Calu3 (cell line): ENCODE measurements at places on chromosomes 2 and 18. TPM values are rescaled to one million over a fixed set of nuclear protein-coding genes. Genes with fewer than 3 reads are reported as not detected.

DNA sequence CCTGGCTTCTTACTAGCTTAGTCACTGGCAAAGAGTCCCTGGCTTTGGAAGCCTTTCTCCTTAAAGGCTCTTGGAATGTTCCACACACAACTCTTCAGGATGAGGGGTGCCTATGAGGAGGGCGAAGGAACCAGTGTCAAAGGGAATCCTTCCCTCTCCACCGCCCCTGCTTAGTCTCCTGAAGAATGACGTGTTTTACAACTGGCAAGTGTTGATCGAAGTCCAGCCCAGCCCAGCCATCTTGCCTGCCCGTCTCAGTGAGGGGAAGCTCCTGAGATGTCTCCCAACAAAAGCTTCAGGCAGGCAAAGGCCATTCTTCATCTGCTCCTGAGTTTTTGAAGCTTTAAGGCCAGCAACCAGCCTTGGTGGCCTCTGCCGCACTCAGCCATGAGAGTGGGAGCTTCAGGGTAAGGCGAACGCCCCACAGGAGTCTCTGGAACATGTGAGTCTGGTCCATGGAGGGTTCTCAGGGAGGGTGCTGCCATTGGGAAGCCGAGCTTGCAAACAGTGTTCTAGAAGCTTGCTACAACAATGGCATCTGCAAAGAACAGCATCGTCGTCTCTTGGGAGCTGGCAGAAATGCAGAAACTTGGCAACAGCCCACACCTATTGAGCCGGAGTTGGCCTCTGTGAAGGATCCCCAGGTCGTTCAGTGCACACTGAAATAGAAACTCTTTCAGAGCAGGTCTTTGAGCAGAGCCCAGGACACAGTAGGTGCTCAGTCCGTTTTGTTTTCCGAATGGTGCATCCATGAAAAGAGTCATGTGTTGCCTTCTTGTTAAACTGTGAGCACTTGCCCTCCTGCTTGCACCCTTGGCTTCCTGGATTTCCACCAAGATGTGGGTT, 220.7 kb downstream of the SEPTIN10 start:
- DNase-seq: no peak

DNA sequence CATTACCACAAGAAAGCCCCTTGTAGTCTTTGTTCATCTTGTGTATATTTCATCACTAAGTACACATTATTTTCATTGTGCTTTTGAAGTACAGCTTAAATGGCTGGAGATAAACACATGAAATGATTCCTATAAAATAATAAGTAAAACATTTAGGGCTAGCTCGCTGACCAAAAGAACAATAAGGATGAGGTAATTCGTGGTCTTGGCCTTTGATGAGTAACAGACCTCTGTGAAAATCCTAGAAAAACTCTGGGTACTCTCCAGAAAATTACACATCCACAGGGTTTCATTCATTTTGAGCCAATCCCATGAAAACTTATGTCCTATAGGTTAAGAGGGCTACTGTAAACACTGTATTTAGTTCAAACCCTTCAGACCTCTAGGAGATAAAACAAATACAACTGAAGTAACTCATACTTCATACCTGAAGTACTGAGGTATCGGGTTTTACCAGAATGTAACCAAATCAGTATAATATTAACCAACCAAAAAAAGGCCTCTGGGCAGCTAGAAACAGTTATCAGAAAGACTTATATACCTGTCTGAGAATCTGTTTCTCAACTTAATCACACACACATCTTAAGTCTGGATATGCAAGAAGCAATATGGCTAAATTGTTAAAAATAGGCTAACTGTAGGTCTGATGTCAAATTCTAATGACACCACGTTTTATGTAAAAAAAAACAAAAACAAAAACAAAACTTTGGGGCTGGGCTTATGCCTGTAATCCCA, 31.0 kb downstream of the CFAP36 start:
- DNase-seq: no peak

UNC80 gene
- total RNA-seq: not detected in 2 replicates

TRIB2 gene
- 6.2 and 6.4 TPM in 2 replicates for total RNA-seq

DNA sequence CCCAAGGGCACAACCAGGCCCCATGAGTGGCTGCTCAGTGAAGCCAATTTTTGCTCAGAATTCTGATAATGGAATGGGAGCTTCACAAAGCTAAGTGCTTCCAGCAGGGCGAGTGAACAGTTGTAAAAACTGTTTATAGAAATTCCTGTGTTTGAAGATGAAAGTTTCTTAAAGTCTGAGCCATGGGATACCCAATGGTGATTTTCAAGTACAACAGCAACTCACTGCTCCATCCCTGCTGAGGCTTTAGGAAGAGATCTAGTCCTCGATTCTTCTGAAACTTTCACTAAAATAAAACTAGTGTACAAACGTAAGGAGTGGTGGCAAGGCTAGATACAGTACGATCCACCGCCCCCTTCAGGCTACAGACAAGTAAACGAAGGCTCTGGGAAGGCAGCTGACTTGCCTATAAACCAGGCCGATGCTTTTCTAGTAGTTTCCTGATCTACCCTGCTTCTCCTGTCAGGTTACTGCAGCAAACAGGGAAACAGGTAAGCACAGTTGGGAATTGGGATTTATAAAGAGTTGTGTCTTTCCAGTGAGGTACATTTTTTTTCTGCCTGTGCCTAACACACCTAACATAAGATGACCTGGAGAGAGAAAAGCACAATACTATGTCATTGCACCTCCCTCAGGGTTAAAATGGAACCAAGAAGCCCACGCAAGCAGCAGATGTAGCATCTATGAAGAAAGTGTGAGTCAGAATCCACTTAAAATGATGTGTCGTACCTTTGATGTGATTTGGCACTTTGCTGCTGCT, 108.7 kb downstream of the UXS1 start:
- DNase-seq: peak; percentile 43

DNA sequence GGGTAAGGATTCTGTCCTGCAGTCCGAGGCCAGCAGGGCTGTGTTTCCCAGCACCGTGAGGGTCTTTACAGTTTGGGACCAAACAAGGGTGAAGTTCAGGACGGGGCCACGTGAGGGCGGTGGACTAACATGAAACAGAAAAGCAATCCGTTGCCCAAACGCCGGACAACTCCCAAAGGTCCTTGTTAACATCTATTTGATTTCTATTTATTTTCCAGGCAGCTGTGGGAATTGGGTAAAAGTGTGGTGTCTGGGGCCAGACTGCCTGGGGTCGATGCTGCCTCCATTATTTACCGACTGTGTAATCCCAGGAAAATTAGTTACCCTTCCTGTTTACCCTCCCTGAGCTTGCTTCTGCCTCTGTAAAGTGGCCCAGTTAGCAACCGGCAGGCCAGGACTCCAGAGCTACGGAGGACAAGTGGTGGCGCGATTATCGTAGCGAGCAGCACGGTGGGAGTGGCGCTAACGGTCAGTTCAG, 66.3 kb upstream of the TCF7L1 start:
- DNase-seq: peak; percentile 79

- no peak for DNase-seq
Measured at GRCh38 chr18:28175930-28176697, 816 bp downstream of the CDH2 start.

DTNA gene
- 9.0 and 10.9 TPM in 2 replicates for total RNA-seq

DNA sequence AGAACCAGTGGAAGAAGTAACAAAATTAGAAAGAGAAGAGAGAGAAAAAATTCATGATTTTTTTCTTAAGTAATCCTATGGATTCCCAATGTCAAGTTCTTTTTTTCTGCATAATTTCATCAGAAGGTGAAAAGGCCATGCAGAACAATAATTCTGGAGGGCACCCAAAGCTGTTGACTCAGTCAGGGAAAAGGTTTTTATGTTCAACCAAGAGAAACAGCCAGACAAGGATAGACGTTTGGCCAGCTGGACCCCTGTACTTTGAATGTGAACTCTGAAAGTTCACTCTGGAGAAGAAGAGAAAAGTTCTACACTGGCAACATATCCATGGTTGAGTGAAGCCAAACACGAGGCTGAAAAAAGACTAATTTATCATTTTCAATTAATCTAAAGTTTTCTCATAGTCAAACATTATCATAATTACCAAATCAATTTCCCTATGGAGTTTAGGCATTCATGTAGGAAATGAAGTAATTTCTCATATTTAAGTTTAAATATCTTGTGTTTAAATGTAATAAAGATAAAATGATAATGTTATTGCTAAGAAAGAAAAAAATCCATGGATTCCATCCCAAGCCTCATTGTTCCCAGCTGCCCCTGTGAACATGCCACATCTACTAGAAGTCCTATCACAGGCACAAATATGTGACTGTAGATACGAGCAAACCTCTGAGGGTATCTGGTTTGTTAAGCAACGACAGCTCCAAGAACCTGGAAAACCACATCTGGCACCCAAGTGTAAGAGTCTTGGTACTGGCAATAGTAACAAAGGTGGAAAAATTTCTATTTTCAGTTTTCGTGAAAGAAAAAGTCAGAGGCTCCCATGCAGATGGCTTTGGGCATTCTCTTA, 742.7 kb upstream of the ACVR2A start:
- DNase-seq: no peak

APCDD1 gene
- total RNA-seq: 0.51 TPM in 1 of 2 replicates, not detected in the other

DNA sequence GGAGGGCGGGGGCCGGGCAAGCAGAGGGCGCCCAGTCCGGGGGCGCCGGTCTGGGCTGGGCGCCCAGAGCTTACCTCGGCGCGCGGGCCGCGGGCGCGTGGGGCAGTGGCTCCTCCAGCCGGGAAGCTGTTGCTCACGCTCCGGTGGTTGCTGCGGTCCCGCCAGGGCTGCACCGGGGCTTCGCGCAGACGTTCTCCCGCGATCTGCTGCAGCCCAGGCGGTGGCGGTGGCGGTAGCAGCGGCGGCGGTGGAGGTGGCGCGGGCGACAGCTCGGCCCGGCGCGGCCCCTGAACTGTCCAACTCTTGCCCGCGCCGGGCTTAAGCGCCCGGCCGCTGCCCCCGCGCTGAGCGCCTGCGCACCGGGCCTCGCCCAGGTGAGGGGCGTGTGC, 391 bp downstream of the ZNF385B start:
- peak; percentile 37 for DNase-seq

GRCh38 chr2:70448041-70448440, 105.6 kb downstream of the TGFA start:
- no peak for DNase-seq

- DNase-seq: peak; percentile 98
Measured at GRCh38 chr2:240586198-240586918, at the start of gene CAPN10. TSS of gene CAPN10 (plus strand) at chr2:240586734. CDS start at chr2:240586912, 178 bp downstream.

DIS3L2 gene
- total RNA-seq: 44.5 and 46.0 TPM in 2 replicates

DNA sequence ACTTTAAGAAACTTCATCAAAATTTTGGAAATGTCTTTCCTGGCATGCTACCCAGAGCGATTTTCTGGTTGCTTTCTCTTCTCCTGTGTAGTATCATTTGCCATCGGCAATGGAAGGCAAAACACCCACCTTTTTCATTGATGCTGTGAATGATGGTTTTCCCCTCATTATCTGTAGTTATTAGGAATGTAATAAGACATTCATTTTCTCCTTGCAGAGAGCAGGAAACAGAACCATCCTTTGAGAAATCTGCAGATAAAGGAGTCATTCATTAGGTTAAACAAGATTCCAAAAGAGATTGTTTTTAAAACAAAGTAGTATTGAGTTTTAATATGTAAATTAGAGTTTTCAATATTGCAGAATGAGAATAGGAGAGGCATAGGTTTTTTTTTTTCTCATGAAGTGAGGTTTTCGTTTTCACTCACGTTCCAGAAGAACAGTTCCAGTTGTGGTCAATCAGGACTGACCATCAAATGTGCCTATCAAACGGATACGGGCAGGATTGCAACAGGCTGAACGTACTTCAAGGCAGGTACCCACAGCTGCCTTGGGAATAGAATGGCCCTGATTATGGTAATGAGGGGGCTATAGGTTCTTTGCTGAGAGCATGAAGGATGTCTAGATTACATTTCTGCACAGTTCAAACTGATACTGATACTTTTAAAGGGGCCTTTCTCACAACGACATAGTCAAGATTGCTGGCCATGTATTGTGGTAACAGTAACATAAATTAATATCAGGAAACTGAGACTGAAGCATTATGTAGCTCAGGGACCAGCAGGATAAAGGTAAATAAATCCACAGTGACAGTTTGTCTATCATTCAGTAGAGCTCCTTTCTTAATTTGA, 49.8 kb upstream of the PLA2R1 start:
- DNase-seq: no peak

- DNase-seq: peak; percentile 43
Measured at GRCh38 chr2:208929139-208929864, 494.5 kb upstream of the MAP2 start.

PLEK gene
- not detected in 2 replicates for total RNA-seq

- DNase-seq: no peak
Measured at GRCh38 chr2:96838345-96839292, 5.2 kb downstream of the ANKRD23 start.

GRCh38 chr2:122868646-122869275, 1113.3 kb downstream of the TSN start:
- DNase-seq: no peak

BMP10 gene
- not detected in 2 replicates for total RNA-seq
